ENCODE measurements at places on chromosomes 7 and 10. TPM values are rescaled to one million over a fixed set of nuclear protein-coding genes. Genes with fewer than 3 reads are reported as not detected.

GRCh38 chr7:132218876-132219275 lies 357.4 kb downstream of the PLXNA4 start:
- H3K27me3 ChIP-seq = no peaks in the 10 kb centered on the region
- no peaks in the 10 kb centered on the region for H3K4me1 ChIP-seq
- DNase-seq = no peak

GRCh38 chr7:36367561-36368077 lies 22.0 kb upstream of the ANLN start:
- no peak for DNase-seq
- H3K27ac ChIP-seq = no peak overlapping the region

DNA sequence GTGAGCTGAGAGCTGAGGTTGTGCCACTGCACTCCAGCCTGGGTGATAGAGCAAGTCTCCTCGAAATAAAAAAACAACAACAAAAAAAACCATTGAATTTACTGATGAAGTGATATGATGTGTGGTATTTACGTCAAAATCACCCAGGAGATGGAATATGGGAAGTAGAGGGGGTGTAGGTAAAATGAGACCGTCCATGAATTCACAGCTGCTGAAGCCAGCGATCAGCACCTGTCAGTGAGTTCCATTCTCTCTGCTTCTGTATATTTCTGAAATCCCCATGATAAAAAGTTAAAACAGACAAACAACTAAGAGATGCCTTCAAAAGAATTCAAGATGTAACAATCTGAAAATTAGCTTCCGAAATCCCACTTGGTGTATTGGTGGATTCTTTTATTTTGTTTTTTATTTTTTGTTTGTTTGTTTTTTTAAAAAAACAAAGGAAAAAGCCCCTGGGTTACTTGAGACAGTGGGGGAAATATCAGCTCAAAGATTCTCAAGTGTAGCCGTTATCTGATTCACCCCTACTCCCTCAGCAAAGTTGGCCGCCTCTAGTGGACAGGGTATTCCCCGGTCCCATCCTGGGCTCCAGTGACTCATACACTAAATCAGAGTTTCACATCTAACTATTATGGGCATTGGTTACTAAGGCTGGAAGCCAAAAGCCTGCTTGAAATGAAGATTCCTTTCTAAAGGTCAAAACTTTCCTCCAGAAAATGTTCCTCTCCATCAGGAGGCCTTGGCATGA lies 76.4 kb downstream of the MAP3K8 start:
- no peak overlapping the region for H3K4me3 ChIP-seq
- no peak overlapping the region for H3K27ac ChIP-seq
- no peaks in the 10 kb centered on the region for H3K36me3 ChIP-seq
- DNase-seq = peak; percentile 51
- no peaks in the 10 kb centered on the region for H3K27me3 ChIP-seq

DNA sequence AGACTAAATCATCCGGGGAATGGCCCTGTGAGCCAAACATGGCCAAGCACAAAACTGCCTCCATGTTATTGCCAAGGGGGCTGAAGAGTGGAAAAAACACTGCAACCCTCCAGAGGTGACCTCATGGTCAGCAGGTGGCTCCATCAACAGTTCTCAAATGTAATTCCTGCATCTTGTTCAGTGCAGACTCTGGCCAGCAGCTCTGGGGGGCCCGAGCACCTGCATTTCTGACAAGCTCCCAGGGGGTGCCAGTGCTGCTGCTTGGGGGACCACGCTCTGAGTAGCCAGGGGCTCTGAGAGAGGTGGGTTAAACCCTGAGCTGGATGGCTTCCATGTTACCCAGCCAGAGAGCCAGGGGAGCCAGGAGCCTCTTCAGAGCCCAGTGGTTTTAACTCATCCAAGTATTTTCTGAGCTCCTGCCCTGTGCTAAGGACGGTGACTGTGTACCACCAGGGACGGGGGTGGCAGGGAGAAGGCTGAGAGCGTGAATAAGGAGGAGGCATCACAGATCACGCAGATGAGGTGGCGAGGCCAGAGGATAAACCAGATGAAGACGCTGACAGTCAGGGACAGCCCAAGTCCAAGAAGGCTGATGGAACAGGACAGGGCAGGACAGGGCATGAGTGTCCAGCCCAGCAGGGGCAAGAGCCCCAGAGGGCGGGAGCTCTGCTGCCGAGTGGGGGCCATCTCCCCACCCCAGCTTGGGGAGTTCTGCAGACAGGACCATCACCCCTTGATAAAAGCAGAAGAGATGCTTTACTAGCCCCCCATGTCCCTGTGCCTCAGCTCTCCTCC lies 52.9 kb downstream of the CLEC2L start:
- peaks cover 94% of the 10 kb centered on the region for H3K36me3 ChIP-seq
- no peak overlapping the region for H3K4me3 ChIP-seq
- no peak for DNase-seq

GRCh38 chr7:85185424-85186082 lies 1.3 kb downstream of the SEMA3D start:
- H3K4me3 ChIP-seq = no peak overlapping the region
- peaks cover 42% of the 10 kb centered on the region for H3K27me3 ChIP-seq
- no peak overlapping the region for H3K27ac ChIP-seq
- peaks cover 15% of the 10 kb centered on the region for H3K4me1 ChIP-seq
- no peaks in the 10 kb centered on the region for H3K36me3 ChIP-seq

DNA sequence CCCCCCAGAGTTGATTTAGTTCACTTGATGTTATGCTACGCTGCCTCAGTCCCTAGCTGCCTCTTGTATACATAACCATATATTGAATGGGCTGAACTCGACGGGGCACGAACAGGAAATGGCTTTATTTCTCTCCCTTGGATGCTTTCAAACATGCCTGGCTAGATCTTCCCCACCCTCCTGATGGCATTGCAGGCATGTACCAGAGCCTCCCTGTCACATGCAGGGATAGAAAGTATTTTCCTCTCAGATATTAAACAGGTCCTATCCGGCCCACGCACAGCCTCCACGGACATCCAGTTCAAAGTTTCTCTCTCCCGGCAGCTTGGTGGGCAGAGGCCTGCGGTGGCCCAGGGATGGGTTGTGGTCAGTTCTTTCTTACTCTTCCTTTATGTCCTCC lies 422.1 kb downstream of the RPS24 start:
- H3K27me3 ChIP-seq = no peaks in the 10 kb centered on the region
- H3K27ac ChIP-seq = no peak overlapping the region
- H3K36me3 ChIP-seq = no peaks in the 10 kb centered on the region
- no peak for DNase-seq
- H3K4me3 ChIP-seq = no peak overlapping the region

- peaks cover 36% of the 10 kb centered on the region for H3K4me1 ChIP-seq
- no peak overlapping the region for H3K27ac ChIP-seq
- H3K27me3 ChIP-seq = no peaks in the 10 kb centered on the region
- DNase-seq = no peak
- no peaks in the 10 kb centered on the region for H3K36me3 ChIP-seq
- no peak overlapping the region for H3K4me3 ChIP-seq
These were observed 175.5 kb upstream of the PLXDC2 start for GRCh38 chr10:19640566-19641263.

DNA sequence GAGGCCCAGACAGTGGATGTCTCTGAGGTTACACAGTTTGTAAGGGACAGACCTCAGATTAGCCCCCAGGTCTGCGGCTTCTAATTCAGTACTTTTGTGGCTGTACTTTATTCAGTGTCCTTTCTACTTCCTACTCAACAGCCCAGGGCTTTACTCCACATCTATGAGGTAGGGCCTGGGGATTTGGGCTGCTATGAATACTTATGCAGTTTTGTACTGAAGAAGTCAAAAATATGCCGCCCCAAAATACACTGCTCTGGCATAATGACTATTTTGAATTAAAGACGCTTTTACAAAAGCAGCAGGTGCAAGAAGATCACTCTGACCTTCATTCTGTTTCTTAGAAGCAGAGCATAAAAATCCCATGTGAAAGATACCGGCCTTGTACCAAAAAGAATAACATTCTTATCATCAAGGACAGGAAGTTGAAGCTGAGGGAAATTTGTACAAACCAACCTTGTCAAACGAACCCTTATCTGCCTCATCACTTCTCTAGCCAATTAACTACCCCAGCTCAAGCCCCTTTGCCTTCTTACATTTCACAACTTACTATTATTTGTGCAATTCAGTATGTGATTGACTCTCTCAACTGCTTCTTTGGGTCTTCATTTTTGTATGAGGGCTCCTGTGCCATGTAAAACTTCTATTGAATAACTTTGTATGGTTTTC lies 26.1 kb upstream of the TRUB1 start:
- H3K27me3 ChIP-seq = no peaks in the 10 kb centered on the region
- DNase-seq = no peak
- no peak overlapping the region for H3K4me3 ChIP-seq
- no peaks in the 10 kb centered on the region for H3K4me1 ChIP-seq

GRCh38 chr7:16616542-16616941 lies 29.0 kb downstream of the ANKMY2 start:
- H3K4me1 ChIP-seq = no peaks in the 10 kb centered on the region
- no peaks in the 10 kb centered on the region for H3K27me3 ChIP-seq
- peaks cover 20% of the 10 kb centered on the region for H3K36me3 ChIP-seq
- DNase-seq = no peak
- no peak overlapping the region for H3K27ac ChIP-seq
- H3K4me3 ChIP-seq = no peak overlapping the region

DNA sequence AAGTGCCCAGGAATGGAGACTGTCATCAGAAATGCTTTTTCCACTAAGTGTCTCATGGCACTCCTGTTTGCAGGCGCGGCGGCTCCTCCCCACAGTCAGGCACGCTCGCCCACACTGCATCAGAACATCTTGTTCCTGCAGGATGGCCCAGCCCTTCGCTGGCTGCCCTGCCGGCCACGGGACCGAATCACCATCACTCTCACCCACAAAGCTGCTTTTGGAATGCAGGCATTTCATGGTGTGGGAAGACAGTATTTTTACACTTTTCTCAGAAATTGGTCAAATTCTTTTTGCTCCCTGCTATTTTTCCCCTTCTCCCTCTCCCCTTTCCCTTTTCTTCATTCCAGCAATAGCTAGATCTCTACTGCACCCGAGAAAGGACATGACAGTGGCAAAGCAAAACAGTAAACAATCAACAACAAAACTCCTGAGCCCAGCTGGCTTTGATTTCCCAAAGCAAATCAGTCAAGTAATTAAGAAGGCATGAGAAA lies 176.1 kb upstream of the TNS3 start:
- no peak overlapping the region for H3K4me3 ChIP-seq
- H3K36me3 ChIP-seq = no peaks in the 10 kb centered on the region
- no peak for DNase-seq

- H3K4me3 ChIP-seq = no peak overlapping the region
- H3K4me1 ChIP-seq = no peaks in the 10 kb centered on the region
- H3K27me3 ChIP-seq = no peaks in the 10 kb centered on the region
- DNase-seq = no peak
These were observed 42.1 kb upstream of the COL13A1 start for GRCh38 chr10:69759641-69760040.

DNA sequence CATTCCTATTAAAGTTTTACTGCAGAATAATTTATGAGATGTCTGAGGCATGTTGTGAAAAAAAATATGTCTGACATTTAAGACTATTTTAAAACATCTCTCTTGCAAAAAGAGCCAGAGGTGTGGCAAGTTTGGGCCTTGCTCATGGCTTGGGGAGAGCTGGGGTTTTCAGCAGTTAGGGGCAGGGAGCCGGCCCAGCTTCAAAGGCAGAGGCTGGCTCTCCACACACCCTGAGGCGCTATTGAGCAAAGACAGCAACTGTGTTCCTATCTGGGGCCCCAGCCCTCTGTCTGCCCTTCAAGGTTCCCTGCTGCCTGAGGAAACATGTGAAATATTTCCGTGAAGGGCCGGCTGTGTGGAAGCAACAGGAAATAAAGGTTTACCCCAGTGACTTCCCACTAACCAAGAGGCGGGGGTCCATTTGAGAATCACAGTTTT lies 94.0 kb downstream of the SORBS1 start:
- DNase-seq = no peak
- H3K4me3 ChIP-seq = no peak overlapping the region
- no peaks in the 10 kb centered on the region for H3K36me3 ChIP-seq

DNA sequence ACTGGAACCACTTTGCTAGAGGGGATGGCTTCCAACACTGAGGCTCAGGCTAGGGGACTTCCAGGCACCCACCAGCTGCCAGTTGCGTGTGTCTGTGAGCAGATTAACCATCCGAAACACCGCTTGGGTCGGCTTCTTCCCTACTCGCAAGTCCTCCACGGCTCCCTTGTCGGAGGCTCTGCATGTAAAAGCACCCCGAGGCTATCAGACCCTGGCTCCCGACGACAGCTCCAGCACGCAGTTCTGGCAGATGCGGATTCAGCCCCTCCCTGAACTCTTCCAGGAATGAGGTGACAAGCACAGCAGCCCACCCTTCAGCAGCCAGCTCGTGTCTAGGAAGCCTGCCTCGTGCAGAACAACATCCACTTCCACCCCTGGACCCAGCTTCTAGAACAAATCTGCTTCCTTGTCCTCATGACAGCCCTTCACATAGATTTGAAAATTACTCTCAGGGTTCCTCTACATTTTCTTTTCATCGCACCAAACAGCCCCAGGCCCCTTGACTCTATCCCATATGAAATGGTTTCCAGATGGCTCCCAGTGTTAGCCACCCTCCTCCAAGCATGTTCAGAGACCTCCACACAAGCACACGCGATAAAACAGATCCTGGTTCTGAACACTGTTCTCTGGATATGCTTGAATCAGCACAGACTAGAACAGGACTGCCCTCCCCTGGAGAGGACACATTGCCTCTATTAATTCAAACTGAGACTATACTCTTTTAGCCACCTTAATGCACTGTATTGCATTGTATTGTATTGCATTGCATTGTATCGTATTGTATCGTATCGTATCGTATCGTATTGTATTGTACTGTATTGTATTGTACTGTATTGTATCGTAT lies 44.6 kb downstream of the SLIT1 start:
- H3K36me3 ChIP-seq = no peaks in the 10 kb centered on the region
- H3K4me3 ChIP-seq = no peak overlapping the region
- H3K27ac ChIP-seq = no peak overlapping the region
- H3K4me1 ChIP-seq = peaks cover 13% of the 10 kb centered on the region

DNA sequence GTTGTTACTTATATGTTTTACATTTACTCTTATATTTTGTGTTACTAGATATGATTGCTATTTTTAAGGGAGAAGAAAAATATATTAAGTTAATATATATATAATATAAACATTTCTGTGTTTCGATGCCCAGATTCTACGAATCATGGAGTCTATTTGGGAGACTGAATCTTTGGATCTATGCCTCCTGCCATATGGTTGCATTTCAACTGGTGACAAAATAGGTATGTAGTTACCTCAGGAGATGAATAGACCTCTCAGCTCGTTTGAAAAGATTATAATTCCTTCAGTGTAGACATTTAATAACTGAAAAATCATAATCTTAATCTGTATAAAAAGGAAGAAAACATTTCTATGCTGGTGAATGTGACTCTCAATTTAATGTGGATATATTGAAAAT lies 16.9 kb downstream of the PIK3CG start:
- H3K4me1 ChIP-seq = peaks cover 6% of the 10 kb centered on the region
- H3K27me3 ChIP-seq = no peaks in the 10 kb centered on the region
- H3K27ac ChIP-seq = no peak overlapping the region
- H3K4me3 ChIP-seq = no peak overlapping the region
- peaks cover 91% of the 10 kb centered on the region for H3K36me3 ChIP-seq

- no peak for DNase-seq
- H3K27ac ChIP-seq = no peak overlapping the region
- no peak overlapping the region for H3K4me3 ChIP-seq
- H3K36me3 ChIP-seq = no peaks in the 10 kb centered on the region
These were observed 98.2 kb downstream of the PRPF18 start for GRCh38 chr10:13684806-13685482.

The TACC2 gene
- not detected for polyA plus RNA-seq

The EVX1 gene
- not detected for polyA plus RNA-seq

The SOSTDC1 gene
- not detected for polyA plus RNA-seq

The ACTL6B gene
- polyA plus RNA-seq = not detected

The CALD1 gene
- polyA plus RNA-seq = 0.18 TPM

The AP5Z1 gene
- polyA plus RNA-seq = 30.8 TPM

The CALHM2 gene
- 115 TPM for polyA plus RNA-seq

The SFTPA1 gene
- polyA plus RNA-seq = not detected

The LSM8 gene
- 23.4 TPM for polyA plus RNA-seq

The SMO gene
- polyA plus RNA-seq = not detected

Data from CD14-positive monocyte (primary cell).